Left renal pelvis (tissue), 4 donors: ENCODE measurements at places on chromosomes 6 and 20.
A peak's percentile ranks its signal among the peaks of the same experiment; 100 is the strongest.

GRCh38 chr6:17987697-17988421 lies 424 bp upstream of the KIF13A start:
- DNase-seq, result peak; percentile 51

DNA sequence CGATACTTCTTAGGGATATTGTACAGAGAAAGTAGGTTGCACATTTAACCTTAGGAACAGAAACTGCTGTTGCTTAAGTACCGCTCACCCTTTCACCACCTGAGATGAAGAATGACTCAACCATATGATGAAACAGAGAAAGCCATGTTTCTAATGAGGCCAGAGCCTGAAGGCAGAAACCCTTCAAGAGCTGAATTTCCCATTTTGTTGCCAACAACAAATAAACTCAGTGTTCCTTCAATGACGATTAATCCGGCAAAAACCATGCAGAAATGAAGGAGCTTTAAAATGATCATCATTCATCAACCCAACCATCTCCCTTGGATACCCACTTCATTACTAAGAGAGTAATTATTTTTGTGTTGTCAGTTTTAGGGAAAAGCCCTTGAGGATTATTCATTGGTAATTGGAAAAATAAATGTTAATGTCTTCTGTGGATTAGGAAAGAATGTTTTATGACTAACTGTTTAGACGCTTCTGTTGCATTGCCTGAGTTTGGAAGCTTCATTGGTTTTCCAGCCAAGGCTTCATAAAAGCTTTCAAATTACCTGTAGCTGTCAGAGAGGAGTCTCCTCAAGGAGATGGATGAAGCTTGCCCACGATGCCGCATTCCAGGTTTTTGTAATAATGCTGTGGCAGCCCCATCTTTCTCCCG lies 112.1 kb upstream of the IYD start:
- no peak for DNase-seq

DNA sequence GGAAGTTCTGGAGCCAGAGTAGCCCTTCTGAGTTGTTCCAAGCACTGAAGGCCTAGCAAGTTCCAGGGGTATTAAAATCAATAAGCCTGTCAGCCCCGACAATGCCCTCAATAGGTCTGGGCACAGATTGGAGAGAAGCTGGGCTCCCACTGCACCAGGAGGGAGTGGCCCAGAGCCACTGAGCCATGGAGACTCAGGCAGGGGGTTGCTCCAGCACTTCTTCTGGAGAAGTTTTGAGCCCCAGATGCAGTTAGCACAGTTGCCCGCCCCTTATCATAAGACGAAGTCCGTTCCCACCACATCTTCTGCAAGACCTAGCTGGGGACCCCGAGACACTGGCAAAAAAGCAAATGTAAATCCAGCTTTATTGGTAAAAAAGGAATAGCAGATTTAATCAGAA lies 13.0 kb downstream of the DEFB132 start:
- no peak for DNase-seq

DNA sequence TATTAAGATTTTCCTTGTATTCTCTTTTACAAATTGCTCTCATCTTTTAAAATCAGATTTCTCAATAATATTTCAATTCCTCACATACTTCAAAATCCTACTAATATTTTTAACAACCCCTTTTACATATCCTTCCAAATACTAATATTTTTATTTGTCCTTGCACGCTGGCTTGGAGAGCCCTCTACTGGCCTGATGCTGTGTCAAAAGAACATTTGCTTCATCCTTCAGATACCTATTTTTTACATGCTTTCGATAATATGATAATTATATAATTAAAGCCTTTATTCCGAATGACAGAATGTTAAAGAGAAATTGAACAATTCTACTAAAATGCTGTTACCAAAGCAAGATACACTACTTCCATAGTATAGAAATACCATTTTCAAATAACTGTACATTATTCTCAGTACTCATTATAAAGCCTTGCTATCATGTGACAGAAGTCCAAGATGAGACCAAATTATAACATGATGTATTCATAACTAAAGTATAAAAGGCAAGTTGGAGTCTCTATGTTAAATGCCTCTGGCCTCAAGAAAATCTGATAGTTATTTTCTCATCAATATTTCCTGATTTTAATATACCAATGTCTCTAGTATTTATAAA lies 39.0 kb upstream of the PLN start:
- no peak for DNase-seq

- no peak for DNase-seq
These were observed 67.1 kb upstream of the SLC2A12 start for GRCh38 chr6:134119486-134119885.

- no peak for DNase-seq
These were observed 10.0 kb downstream of the CITED2 start for GRCh38 chr6:139364302-139364981.

DNA sequence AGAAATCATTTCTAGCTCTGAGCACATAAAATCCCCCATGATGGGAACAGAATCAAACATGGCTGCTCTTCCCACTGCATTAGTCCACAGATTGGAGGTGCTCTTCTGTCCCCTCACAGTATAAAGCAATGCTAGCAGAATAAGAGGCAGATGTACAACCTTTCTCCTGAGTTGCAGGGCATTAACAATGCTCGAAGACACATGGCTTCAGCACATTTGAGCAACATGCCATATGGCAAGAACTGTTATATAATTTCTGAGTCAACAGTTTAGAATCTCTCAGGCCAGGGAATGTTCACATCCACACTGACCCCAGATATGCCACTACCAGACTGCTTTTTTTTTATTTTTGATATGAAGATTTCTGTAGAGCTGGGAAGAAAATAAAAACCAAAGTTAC lies 119.6 kb downstream of the KIF13A start:
- DNase-seq, result no peak
